ENCODE measurements at places on chromosomes 1 and 21.

DNA sequence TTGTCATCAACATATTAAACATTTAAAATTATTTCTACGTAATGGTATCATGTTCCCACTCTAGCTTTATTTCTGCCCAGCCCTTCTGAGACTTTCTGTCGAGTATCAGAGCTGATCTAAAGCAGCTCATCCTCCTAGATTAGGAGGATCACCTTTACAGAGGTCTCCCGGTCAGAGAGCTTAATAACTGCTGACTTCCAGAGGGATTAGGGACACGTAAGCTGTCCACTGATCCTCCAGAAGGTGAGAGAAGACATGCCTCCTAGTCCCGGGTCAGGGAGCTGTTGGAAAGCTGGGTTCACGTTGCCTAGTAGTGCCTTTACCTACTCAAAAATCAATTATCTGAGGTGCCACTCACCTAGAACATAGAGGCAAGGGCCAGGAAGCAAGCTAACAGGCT, 31.2 kb upstream of the NADK start:
- no peak for DNase-seq

DNA sequence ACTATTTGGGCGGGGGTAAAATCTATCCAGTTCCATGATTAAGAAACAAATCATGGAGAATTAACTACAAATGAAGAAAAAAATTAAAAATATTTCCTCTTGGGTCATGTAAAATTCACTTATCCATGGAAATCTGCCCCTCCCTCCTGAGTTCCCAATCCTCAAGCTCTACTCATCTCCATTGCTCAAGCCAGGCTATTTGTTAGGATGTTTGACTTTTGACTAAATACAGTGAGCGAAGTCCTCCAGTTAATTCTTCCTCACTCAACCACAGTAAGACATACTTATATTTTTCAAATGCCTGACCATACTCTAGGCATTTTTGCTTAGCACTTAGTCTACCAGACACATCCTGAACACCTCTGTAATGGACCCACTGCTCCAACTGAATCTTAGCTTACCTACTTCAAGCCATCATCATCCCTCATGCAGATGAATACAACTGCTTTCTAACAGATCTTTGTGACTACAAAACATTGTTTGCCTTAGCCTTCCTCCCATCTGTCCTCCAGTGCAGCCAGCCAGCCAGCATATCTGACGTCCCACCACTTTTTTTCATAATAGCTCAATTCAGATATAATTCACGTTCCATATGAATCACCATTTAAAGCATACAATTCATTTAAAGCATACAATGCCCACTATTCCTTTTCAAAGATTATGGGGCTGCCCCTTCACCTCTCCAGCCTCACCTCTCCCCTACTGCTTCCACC, 154.2 kb downstream of the RERE start:
- DNase-seq = no peak

DNA sequence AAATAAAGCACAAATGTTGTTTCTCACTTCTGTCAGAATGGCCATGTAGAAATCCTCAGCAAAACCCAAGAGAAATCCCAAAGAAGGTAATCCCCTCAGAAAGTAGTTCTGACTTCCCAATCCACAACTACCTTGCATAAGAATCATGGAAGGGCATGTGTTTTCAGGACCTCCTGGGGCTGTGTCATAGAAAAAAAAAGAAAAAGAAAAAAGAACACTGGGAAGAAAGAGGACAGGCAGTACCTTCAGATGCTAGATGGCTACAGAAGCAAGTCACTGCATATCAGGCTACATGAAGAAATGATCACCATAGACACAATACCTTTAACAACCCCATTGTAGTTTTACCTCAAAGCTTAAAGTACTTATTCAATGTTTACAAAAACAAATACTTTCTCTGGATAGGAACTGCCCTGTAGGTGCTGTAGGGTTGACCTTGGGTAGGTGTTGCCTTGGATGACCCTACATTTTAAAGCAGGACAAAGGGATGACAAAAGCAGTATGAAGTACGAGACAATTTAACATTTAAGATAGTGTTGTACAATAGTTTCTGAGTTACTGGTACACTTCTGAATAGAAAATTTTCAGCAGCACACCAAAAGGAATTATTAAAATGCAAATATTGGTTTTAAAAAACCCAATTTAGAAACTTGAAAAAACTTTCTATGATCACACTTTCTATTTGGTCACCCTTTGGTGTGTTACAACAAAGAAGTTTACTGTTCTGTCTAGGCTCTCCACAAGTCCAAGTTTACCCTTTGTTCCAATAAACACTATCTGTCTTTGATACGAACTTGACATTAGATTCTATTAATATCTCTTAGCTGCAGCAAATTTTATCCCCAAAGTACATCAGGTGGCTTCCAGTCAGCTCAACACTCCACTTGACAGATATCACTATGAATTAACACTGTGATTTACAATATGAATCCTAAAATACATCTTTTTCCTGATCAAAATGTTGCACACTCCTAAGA, 5.0 kb downstream of the TRIT1 start:
- no peak for DNase-seq

- DNase-seq = no peak
Measured at GRCh38 chr21:42148584-42148983, 70.4 kb upstream of the ABCG1 start.

DNA sequence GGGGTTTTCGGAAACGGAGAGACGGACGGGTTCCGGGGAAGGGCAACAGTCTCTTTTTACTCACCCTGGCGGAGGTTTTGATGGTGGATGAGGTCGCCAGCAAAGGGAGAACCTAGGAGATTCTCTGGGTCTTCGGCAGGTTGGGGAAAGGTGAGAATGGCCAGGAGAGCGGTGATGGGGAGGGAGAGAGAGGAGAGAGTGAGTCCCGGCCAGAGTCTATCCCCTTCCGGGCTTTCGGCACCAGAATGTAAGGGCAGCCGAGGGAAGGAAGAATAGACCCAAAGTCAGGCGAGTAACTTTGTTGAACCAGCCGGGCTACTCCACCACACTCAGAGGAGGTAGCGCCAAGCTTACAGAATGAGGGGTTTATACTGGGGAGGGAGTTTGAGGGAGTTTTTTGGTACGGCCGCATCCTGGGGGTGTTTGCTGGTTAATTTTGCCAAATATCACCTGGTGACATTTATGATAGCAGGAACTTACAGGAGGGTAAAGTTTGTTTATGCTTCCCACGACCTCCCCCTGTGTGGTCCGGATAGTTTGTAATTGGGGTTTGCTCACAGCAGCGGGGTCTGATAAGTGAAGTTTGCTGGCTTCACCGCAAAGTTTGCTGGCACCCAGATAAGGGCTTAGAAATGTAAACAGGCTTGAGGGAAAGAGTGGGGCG, 141.1 kb upstream of the ETV3 start:
- DNase-seq = no peak
